ENCODE measurements at places on chromosomes 3 and 15.

DNA sequence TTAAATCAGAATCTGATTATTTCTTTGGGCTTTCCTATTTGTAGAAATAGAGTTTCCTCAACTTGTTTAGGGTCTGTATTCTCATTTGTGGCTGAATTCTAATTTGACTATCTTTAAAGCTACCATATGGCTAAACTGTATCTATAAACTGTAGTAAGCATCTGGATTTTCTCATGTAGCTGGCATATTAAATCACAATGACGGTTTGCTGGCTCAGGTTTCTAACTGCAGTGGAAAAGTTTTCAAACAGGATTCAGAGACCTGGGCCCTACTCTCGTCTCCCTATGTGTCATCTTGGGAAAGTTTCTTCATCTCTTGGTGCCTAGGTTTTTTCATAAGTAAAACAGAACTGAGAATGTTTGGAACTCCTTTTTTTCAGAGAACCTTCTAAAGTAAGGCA is 68.3 kb downstream of the GALK2 start:
- peak; percentile 79 for DNase-seq

DNA sequence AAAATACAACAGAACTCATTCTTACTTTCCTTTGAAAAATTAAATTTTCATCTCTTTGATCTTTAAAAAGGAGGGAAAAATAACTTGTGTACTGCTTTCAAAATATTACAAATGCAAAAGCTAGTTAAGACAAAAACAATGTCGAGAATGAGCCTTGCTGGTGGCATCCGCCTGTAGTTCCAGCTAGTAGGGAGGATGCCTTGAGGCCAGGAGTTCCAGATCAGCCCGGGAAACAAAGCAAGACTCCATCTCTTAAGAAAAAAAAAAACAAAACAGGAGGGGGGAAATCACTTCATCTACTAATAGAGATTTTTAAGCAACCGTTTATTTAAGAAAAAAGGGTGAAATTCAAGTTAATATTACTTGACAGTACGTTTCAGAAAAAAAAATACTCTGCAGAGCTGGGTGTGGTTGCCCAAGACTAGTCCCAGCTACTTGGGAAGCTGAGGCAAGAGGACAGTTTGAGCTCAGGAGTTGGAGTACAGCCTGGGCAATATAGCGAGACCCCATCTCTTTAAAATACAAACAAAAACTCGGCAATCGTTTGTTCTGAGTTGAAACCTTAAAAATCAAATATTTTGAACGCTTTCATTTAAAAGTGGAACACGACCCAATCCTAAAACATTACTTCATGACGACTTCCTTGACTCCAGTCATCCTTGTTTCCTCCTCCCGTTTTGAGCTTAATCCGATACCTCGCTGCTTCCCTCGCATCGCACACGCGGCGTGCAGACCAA is 1.2 kb downstream of the KPNA1 start:
- no peak for DNase-seq

GRCh38 chr3:45011756-45012508 is 14.2 kb upstream of the CLEC3B start:
- no peak for DNase-seq

- DNase-seq = no peak
These were observed 4.2 kb downstream of the SMAD6 start for GRCh38 chr15:66706225-66706732.

- no peak for DNase-seq
These were observed 23.3 kb upstream of the CTSH start for GRCh38 chr15:78968114-78968513.

DNA sequence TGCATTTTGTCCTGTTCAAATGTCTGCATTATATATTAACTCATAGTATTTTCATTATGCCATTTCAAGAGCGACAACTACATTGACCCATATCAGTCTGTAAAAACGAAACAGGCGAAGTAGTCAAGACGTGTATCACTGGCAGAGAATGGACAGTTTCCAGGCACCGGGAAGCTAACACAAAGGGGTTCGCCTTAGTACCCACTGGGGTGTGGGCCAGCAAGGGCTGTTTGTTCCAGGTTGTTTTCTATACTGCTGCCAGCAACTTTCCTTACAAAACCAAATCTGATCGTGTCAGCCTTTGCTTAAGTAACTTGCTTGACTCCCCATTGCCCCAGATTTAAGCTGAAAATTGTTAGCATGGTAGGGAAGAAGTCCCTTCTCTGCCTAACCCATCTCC is 87.1 kb downstream of the CGNL1 start:
- DNase-seq = no peak
